Stimulated activated CD4-positive, alpha-beta T cell treated with anti-CD3 and anti-CD28 coated beads, TNF-alpha, amount 100 ng/mL, for 48 hours (primary cell): ENCODE measurements at places on chromosomes 3 and 15.
A peak's percentile ranks its signal among the peaks of the same experiment; 100 is the strongest.

DNA sequence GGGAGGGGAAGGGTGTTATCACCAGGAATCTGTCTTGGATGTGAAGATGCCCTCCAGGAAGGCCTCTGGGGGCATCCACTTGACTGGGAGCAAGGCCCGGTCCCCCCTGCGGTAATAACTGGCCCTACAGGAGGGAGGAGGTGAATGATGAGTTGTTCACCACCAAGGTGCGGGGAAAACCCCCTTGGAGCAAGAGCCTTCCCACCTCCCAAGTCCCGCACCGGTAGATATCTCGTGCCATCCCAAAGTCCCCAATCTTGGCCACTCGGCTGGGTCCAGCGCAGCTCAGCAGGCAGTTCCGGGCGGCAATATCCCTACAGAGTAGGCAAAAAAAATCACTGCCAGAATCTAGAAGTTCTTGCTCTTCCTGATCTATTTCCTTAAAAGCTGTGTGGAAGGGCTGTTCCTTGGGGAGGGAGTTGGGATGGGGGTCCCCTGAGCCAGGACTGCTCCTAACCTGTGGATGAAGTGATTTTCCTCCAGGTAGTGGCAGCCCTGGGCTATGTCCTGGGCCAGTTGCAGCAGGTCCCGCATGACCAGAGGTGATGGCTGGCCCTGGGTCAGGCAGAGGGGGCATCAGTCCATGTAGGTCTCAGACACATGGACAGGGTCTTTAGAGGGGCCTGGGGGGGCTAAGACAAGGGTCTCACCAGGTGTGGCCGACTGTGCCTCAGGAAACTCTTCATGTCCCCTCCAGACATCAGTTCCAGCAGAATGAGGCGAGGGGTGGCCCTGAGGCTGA lies 8.7 kb downstream of the LTK start:
- no peak for DNase-seq

GRCh38 chr3:95029644-95030043 lies 966.8 kb downstream of the NSUN3 start:
- no peak for DNase-seq

DNA sequence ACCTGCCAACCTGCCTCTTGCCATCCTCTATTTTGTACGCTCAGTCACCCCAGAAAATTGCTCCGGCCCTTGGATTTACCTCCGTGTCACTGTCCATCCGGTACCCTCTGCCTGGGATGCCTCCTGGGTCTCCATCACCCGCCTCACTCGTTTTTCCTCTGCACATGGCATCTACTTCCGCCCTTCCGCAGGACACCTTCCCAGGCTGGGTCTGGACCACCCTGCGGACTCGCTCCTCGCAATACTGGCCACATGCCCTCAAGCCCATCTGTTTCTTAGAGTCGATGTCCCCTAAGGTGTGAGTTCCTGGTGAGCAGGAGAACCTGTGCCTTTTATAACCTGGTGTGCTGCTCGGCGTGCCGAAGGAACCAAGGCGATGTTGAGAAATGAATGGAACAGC lies 58.5 kb downstream of the APBA2 start:
- DNase-seq, result no peak

DNA sequence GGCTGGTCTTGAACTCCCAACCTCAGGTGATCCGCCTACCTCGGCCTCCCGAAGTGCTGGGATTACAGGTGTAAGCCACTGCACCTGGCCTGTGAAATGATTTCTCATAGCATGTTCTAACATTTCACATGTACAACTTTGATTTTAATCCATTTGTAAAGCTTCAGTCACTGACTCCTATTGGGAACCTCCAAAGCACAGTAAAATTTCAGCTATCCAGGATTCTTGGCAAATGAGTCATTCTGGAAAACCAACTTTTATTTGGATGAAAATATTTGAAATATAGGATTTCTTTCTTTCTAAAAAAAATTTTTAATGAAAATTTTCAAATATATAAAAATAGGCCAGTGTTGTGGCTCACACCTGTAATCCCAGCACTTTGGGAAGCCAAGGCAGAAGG lies 2.7 kb upstream of the LMAN1L start:
- no peak for DNase-seq

DNA sequence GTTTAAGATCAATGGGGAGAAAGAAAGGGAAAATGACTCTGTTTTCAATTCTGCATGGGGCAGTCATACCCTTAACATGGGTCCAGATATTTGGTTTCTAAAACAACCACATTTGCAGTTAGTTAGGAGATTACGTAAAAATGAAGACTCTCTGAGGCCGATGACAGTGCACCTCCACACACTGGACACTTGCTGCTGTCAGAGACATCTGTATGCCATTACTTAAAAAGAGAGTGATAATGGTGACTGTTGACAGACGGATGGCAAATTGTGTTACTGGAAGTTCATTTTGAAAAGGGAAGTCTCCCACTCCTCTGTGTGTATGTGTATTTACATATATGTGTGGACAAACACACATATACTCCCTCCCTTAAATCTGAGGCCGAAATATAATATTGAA lies 304.5 kb upstream of the SEMA6D start:
- DNase-seq, result no peak

- DNase-seq, result no peak
Observed at GRCh38 chr3:51773529-51774056, 5.4 kb downstream of the IQCF6 start.

- DNase-seq, result no peak
Observed at GRCh38 chr15:44716983-44717602, 5.8 kb downstream of the B2M start.

DNA sequence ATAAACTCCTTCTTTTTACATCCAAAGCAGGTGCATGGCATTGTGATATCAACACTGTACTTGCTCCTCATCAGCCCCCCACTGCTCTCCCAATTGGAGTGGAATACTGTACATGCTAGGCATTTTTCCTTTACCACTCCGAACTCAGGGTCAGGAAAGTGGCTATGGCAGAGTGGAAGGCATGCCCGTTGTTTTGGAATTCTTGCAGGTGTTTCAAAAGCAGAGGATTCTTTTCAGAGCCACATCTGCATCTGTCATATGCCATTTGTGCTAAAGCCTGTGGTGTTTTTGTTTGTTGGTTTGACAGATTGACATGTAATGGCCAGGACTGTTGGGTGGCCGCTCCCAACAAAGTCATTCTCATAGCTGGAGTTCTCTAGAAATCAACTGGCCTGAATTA lies 41.7 kb downstream of the SOX2 start:
- no peak for DNase-seq

DNA sequence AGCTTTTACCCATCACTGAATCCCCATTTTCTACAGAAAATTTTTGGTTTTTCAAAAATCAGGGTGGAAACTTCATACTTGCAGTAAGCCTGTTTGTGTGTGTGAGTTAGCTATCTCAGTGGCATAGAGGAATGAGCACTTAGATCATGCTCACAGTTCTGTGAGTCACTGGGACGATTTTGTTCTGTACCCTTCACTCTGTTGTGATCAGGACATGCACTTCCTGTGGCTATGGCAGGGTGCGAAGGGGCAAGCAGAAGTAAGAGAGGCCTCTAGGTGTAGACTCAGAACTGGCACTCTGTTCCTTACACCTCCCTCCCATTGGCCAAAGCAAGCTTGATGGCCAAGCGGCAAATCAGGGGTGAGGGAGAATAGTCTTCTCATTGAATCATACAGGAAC lies 11.6 kb downstream of the NIPA2 start:
- no peak for DNase-seq

DNA sequence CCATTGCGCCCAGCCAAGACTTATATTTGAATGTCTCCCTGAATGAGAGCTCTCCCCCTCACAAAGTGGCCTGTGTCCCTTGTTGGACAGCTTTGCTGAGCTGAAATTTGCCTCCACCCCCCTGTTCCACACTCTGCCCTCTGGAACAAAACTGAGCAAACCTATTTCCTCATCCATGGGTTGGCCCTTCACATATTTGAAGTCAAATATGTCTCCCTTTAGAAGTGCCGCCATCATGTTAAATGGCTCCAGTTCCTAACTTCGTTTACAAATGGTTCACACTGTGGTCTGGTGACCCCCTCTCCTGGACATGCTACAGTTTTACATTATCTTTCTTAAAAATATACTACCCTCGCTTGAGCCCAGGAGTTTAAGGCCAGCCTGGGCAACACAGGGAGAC lies 4.6 kb downstream of the PLIN1 start:
- no peak for DNase-seq

DNA sequence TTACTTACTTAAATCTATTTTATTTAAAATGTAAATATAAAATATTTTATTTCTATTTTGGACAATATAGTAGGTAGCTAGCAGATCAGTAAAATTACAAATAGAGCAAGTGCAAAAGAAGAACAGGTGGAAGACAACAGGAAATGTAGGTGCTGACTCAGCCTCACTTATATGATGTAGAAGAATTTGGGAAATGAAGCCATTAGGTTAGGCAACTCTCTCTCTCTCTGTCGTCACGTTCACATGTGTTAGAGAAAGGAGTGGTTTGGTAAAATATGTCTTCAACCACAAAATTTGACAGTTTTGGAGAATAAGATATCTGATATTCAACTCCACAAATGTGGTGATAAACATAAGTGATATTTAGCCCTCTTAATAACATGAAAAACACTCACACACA lies 532.5 kb upstream of the KCNMB2 start:
- no peak for DNase-seq

DNA sequence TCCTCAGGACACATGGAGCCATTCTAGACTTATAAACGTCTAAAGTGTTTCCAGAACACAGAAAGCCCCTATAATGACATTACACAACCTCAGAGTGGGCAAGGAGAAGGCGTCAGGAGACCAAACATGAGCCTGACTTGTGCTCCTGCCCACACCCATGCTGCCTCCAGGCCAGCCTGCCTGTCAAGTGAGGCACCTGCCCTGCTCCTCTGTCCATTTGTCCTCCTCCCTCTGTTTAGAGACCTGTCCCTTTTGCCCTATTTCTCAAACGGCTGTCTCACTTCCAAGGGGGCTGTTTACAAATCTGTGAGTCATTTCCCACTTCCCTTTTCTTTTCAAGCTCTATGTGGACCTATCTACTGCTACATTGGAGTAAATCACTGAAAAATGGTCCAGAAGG lies 21.0 kb downstream of the ZDHHC3 start:
- DNase-seq, result no peak

DNA sequence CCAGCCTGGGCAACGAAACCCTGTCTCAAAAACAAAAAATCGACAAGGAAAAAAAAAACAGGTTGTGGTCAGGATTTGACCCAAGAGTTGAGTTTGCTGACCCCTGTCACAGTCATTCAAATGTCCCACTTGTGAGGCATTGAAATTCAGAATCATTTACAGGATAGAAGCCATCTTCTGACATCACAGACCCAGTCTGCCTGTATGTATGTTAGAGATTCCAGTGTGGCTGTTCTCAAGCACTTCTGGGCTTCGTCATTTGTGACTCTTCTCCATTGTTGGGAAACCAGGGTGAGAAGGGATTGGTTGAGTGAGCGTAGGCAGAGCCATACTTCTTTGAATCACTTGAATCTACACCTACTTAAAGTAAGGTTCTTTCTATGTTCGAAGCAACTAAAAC lies 57.1 kb downstream of the LMLN start:
- no peak for DNase-seq

- DNase-seq, result no peak
Observed at GRCh38 chr3:70000563-70001081, 1.1 kb downstream of the SAMMSON start.

GRCh38 chr3:116288485-116288884 lies 156.8 kb downstream of the LSAMP start:
- DNase-seq, result no peak

GRCh38 chr3:87206070-87206469 lies 21.0 kb upstream of the CHMP2B start:
- no peak for DNase-seq

GRCh38 chr15:42696626-42697025 lies 40.3 kb downstream of the CDAN1 start:
- no peak for DNase-seq

- DNase-seq, result no peak
Observed at GRCh38 chr3:23653647-23654525, 151.9 kb upstream of the UBE2E1 start.

- DNase-seq, result no peak
Observed at GRCh38 chr3:65728138-65728537, 310.6 kb downstream of the MAGI1 start.

- DNase-seq, result no peak
Observed at GRCh38 chr15:82874961-82875360, 65.5 kb downstream of the WHAMM start.

GRCh38 chr3:186067360-186068242 lies 41.3 kb downstream of the ETV5 start:
- DNase-seq, result no peak

- DNase-seq, result no peak
Observed at GRCh38 chr3:163561151-163561550, 1517.1 kb downstream of the SI start.

DNA sequence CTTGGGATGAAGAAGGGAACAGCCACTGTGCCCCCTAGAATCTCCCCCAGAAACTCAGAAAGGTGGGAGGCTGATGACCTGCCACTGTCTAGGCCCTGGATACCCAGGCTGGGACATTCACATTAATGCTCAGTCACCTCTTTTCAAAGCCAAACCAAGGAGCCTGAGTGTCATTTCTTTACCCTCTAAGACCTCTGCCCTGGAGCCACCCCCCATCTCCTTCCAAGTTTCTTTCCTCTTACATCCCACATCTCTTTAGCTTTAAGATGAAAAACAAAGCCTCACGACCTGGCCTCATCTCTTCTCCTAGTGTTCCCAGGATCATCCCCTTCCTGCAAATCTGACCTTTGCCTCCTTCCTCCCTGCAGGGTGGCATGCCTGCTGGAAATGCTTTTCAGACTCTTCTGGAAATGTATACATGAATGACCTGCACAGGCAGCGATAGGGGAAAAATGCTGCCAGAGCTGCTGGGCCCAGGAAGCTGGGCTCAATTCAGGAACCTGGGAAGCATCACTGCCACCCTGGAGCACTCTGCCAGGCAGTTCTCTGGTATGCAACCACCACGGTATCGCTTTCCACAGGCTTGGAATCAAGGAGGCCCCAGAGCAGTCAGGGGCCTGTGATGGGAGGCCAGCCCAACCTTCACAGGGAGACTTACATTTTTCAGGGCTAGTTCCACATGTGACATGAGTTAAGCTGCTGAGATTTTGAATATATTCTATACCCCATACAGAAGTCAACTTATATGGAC lies 67.6 kb downstream of the DAPK2 start:
- no peak for DNase-seq

DNA sequence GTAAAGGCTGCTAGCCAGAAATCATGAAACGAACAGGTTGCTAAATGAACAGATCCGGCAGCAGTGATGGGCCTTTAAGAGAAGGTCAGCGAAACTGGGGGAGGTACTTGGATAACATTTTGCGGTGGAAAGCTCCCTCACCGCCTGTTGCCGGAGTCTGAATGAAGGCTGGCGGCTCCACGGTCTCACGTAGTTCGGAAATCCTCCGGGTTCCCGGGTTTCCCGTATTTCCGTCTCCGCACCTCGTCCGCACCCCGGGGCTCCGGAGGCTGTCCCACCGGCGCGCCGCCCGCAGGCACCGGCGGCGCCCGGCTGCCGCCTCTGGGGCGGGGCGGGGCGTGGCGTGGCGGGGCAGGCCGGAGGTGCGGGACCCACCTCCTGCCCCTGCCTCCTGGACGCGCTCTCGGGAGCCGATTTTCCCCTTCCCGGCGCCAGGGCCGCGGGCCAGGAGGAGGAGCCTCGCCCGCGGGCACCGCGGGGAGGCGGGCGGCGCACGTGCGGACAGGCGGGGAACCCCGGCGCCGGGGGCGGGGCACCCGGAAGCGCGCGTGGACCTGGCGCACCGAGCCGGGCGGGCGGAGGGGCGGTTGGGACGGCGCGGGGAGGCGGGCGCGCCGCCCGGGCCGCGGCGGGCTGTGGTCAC lies at the start of gene ZDHHC23:
TSS of gene ZDHHC23 (plus strand) at position 642 of the 643 bp plus-strand sequence. CDS start 790 bp downstream, outside the sequence.
- DNase-seq, result peak; percentile 45

- no peak for DNase-seq
Observed at GRCh38 chr3:196418601-196419000, 13.6 kb downstream of the UBXN7 start.

GRCh38 chr3:50340147-50340447 lies 539 bp downstream of the RASSF1 start:
- no peak for DNase-seq
